Stimulated activated CD4-positive, alpha-beta T cell treated with anti-CD3 and anti-CD28 coated beads, Interleukin-15, amount 100 ng/mL, for 48 hours (primary cell): ENCODE measurements at places on chromosomes 2 and 18.

GRCh38 chr2:234905547-234906265 lies 46.1 kb upstream of the SH3BP4 start:
- DNase-seq, result no peak

GRCh38 chr2:11610624-11611242 lies 59.3 kb downstream of the NTSR2 start:
- DNase-seq, result no peak

DNA sequence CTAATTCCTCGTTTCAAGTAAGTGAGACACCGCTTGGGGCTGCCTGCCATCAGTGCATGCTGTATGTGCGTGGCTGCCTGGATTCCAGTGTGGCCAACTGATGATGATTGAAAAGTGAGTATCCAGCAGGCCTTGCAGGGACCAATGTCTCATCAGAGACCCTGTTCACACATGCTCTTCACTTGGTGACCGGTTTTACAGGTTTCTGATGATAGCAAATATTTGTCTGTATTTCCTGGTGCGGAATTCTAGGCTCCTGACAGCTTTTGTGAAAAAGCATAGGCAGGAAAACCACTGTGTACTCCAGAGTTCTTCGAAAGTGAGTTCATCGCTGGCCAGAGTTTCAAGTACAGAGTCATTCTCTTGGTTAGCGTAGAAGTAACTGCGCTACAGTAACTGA lies 13.8 kb upstream of the YWHAQ start:
- DNase-seq, result no peak

- no peak for DNase-seq
Observed at GRCh38 chr2:84897773-84898172, 7.7 kb upstream of the TMSB10 start.

DNA sequence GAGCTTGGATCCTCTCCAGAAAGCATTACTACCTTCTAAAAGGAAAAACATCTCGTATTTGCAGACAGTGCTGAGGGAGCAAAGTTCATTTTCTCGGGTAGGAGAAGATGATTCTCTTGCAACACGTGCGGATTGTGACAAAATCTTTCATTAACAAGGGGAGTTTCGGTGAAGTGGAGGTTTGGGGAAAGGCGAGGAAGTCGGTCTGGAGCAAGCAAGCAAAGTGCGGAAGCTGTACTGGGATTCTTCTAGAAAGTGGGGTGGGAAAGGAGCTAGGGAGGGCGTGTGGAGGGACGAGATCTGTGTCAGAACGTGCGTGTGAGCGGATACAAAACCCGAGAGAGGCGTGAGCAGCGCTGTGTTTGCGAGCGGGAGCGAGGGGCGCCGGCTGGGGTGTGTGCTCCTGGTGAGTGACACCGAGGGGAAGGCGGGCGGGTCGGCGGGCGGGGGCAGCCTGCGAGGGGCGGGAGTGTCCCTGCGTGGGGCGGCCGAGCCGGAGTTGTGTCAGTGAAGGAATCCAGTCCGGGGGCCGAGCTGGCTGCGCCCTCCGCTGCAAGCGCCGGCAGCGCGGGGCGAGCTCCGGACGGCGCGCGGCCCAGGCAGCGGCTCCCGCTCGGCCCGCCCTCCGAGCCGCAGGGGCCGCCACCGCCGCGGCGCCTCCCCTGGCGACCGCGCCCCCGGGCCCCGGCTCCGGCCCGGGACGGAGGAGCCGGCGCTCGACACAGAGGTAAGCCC lies at the start of gene SPATS2L:
TSS of gene SPATS2L (plus strand) at position 498 of the 735 bp plus-strand sequence. CDS start 82,552 bp downstream, outside the sequence.
- no peak for DNase-seq

DNA sequence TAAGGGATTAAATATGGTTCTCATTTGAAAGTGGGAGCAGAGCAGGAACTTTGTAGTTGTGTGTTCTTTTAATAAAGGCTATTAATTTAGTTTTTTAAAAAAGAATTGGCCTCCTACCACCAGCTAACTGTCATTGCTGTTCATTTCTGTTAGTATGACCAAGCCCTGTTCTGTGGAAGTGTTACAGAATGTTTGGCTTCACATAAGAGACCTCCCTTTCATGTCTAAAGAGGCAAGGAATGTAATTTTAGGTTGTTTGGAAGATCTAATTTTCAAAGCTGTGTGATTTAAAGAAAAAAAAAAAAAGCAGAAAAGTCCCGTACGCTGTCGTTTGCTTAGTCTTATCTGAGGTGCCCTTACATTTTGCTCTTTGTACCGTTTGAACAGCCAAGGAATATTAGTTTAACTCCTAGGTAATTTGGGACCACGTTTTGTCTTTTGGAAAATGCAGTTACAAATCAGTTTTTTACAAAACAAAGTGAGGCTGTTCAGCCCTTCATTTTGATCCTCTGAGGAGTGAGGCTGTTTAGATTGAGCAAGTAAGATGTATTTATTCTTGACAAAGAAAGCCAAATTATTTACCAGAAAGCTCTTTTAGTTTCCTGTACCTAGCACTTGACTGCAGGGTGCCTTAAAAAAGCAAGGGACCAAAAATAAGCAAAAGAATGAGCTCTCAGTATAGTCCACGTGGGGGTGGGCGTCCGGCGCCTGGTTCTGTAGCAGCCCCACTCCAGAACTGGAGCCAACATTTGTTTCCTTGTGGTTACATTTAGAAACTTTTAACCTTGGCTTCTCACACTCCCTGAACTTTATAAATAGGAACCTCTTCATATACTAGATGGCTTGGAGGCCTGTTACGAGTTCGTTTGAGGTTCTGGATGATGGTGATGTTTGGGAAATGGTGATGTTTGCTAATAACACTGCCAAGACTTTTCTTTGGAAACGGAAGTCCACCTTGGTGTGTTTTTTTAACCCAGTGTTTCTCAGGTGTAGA lies 136.2 kb downstream of the FMNL2 start:
- DNase-seq, result no peak

DNA sequence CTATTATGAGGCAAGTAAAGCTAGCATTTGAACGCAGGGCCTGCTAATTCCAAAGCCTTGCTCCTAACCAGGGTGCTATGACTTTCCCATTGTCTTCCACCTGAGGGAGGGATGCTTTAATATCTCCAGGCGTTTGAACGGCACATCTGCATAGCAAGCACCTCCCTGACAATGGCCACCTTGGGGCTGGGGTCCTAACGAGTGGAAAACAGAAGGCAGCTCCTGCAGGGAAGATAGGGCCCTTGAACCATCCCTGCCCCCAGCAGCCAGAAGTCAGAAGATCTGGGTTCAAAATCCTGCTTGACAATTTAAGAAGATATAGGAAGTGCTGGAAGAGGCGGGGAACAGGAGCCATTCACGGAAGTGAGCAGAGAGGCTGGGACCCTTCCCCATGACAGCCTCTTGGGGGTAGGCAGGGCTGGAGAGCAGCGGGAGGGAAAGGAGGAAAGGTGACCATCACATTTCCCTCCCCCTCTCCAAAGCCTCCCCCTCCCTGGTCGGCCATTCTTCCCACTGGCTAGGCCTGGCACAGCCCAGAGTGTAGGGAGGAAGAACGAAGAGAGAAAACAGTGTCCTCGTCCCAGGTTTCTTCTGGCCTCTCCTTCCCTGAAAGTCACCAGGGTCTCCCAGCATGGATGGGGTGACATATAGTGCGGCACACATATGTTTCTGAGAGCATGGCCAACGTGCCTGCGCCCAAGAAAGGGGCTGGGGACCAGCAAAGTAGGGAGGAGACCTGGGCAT lies 73.5 kb downstream of the EMX1 start:
- no peak for DNase-seq
